ENCODE measurements at places on chromosomes 7 and 10.
A peak's percentile ranks its signal among the peaks of the same experiment; 100 is the strongest.

- peak; percentile 97 for DNase-seq
Measured at GRCh38 chr7:76069238-76069638, 21.3 kb downstream of the MDH2 start.

DNA sequence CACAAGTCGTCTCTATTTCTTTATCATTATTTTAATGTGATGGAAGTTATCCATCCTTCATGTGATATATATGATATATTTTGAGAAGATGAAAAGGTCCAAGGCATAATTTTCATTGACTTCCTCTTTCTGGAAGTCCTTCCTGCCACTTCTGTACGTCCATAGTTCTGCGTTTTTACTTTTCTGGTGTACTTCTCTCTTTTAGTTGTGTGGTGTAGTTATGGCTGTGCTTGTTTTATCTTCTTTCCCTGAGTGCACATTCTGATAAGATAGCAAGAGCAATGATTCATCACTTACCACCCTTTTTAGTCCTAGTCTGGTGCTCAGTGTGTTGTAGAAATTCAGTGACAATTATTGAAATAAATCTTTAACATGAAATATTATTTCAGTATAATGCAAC is 231.3 kb upstream of the FERD3L start:
- no peak for DNase-seq

DNA sequence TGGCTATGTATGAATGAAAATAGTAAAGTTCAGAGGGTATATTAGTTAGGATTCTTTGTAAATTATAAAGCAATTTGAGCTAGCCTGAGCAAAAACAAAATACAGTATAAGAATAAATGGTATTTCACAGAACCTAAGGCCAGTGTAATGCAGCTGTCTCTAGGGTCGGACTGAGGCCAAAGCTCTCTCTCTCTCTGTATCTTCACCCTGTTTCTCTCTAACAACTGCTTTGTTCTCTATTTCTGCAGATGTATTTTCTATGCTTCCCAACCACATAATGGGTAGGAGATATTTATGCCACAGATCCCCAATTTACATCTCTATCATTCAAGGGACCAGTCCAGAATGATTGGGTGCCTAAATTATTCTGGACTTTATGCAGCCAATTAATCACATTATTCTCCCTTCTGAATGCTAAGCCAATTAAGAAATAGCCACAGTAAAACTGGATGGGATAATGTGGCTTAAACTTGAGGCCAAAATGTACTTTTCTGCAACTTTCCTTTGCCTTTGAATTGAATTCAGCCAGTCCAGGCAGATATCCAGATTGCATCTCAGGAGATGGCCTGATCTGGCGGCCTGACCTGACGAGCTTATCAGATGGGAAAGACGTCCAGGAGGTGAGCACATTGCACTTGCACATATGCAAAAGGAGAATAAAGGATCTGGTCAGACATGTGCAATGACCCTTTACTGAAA is 24.6 kb upstream of the IMMP2L start:
- no peak for DNase-seq

- no peak for DNase-seq
Measured at GRCh38 chr10:112510384-112510783, 63.4 kb downstream of the VTI1A start.

- peak; percentile 59 for DNase-seq
Measured at GRCh38 chr7:74481458-74482196, 27.9 kb downstream of the GTF2IRD1 start.

DNA sequence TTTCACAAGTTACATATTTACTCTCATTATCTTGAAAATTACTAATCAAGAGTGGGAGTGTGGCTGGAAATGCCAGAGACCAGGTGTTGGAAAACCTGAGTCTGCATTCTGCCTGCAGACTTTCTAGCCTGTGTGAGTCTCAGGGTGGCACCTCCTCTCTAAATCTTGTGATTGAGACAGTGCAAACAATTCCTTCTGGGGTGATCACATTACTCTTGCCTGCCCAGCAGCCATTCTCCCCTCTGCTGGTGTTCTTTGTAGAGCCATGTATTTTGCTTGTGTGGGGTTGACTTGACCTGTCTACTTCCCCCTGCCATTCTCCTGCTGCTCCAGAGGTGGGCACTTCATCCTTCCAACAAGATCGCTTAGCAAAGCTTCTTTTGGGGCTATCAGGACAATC is 101.1 kb downstream of the RAPGEF5 start:
- DNase-seq, result no peak

Data from RCC 7860 (cell line).